ENCODE measurements at places on chromosomes 5 and 9. TPM values are rescaled to one million over a fixed set of nuclear protein-coding genes. Genes with fewer than 3 reads are reported as not detected.
A peak's percentile ranks its signal among the peaks of the same experiment; 100 is the strongest.

The GPRIN1 gene
- total RNA-seq = 5.3 TPM

The TAF11L9 gene
- not detected for total RNA-seq

The FAM151B gene
- total RNA-seq = 0.24 TPM

The MSMP gene
- not detected for total RNA-seq

The PIGO gene
- total RNA-seq = 20.9 TPM

The TENT4A gene
- 26.6 TPM for total RNA-seq

The LCN9 gene
- total RNA-seq = not detected

The ARID3C gene
- total RNA-seq = 0.17 TPM

The CAMK4 gene
- total RNA-seq = 33.3 TPM

The CYLC2 gene
- not detected for total RNA-seq

The S1PR3 gene
- total RNA-seq = 0.70 TPM

The GABRA6 gene
- total RNA-seq = not detected

The SPEF2 gene
- total RNA-seq = 10.6 TPM

The TTC23L gene
- total RNA-seq = 0.07 TPM

The DBH gene
- total RNA-seq = not detected

The CD14 gene
- total RNA-seq = 0.39 TPM

The PLPPR1 gene
- total RNA-seq = not detected

DNA sequence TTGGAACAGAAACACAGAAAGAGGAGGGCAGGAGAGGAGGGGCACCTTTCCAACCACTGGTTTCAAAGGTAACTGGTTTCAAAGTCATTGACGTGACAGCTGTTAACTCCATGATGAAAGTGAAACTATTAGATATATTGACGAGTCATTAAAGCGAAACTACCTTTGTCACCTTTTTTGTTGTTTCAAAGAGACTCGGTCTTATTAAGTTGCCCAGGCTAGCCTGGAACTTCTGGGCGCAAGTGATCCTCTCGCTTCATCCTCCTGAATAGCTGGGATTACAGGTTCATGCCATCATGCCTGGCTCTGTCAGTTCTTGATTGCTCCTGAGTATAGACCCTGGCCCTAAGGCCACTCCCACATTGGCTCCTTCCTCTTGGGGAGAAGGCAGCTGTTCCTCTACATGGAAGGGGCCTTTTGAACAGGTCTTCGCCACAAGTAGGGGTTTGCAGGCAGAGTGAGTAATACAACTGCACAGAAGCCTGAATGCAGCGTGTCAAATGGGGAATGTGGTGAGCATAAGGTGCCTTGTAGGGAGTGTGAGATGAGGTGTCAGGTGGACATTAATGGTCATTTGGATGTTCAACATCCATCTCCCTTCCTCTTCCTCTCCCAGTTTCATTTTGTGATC lies 3.4 kb upstream of the F12 start:
- H3K4me3 ChIP-seq = peak overlapping the region; percentile 55
- DNase-seq = peak; percentile 64
- peak overlapping the region; percentile 82 for H3K27ac ChIP-seq
- H3K4me1 ChIP-seq = peaks cover 46% of the 10 kb centered on the region

DNA sequence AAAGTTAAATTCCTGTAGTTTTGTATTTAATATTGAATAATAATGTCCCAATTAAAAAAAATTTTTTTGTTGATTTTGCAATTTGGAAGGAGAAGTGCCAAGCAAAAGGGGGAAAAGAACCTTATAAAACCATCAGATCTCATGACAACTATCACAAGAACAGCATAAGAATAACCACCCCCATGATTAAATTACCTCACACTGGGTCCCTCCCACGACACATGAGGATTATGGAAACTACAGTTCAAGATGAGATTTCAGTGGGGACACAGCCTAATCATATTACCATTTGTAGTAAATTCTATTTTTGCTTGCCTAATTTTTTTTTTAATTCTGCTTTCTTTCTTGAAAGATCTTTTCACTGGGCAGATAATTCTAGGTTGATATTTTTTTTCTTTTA lies 33.4 kb upstream of the FCHO2 start:
- H3K27ac ChIP-seq = no peak overlapping the region
- H3K36me3 ChIP-seq = no peaks in the 10 kb centered on the region
- H3K4me1 ChIP-seq = no peaks in the 10 kb centered on the region
- no peak for DNase-seq
- H3K27me3 ChIP-seq = peaks cover 3% of the 10 kb centered on the region

DNA sequence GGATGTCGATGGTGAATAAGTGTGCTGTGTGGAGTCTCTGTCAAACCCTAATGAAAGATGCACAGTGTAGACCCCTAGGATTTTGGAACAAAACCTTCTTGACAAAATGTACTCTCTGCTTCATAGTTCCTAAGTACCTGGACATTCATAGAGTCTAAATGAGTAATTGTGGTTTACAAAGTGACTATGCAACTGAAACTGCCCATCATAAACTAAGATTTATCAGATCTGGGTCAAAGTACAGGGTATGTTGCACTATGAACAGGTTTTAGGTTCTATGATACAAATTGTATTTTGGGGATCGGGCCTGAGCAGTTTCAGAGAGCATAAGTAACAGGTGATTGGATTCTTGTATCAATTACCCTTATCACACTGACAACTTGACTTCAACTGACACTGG lies 79.4 kb downstream of the LURAP1L start:
- no peak for DNase-seq
- H3K4me1 ChIP-seq = no peaks in the 10 kb centered on the region
- H3K36me3 ChIP-seq = no peaks in the 10 kb centered on the region
- no peak overlapping the region for H3K27ac ChIP-seq
- H3K27me3 ChIP-seq = no peaks in the 10 kb centered on the region

- no peak overlapping the region for H3K27ac ChIP-seq
- H3K4me1 ChIP-seq = peaks cover 15% of the 10 kb centered on the region
- H3K27me3 ChIP-seq = peaks cover 2% of the 10 kb centered on the region
- H3K4me3 ChIP-seq = no peak overlapping the region
- no peak for DNase-seq
- H3K36me3 ChIP-seq = no peaks in the 10 kb centered on the region
Observed at GRCh38 chr9:97714435-97714834, 17.3 kb upstream of the XPA start.

GRCh38 chr9:16683326-16683725 lies 187.1 kb downstream of the BNC2 start:
- no peaks in the 10 kb centered on the region for H3K36me3 ChIP-seq
- no peak overlapping the region for H3K27ac ChIP-seq
- no peaks in the 10 kb centered on the region for H3K27me3 ChIP-seq
- H3K4me3 ChIP-seq = no peak overlapping the region
- DNase-seq = no peak

GRCh38 chr9:116450378-116451139 lies 236.5 kb upstream of the TRIM32 start:
- H3K4me3 ChIP-seq = no peak overlapping the region
- H3K4me1 ChIP-seq = no peaks in the 10 kb centered on the region
- H3K27me3 ChIP-seq = no peaks in the 10 kb centered on the region
- DNase-seq = no peak
- H3K27ac ChIP-seq = no peak overlapping the region

DNA sequence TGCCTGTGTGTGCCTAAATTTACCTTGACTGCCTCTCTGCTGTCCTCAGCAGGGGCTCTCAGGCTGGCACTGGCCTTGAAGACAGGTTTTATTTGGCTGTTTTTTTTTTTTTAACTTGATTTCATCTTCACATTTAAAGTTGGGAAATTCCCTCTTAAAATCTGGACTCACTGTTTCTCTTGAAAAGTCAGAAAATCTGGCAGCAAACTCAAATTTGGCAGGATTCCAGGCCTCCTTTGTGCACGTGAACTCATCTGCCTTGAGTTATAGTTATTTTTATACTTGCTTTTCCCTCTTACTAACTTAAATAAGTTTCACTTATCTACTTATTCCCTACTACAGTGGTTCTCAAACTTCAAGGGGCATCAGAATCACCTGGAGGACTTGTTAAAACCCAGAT lies 118.4 kb upstream of the MAP3K1 start:
- H3K27me3 ChIP-seq = no peaks in the 10 kb centered on the region
- no peak overlapping the region for H3K27ac ChIP-seq
- DNase-seq = no peak
- peaks cover 75% of the 10 kb centered on the region for H3K4me1 ChIP-seq
- no peaks in the 10 kb centered on the region for H3K36me3 ChIP-seq

GRCh38 chr9:16345902-16346301 lies 524.6 kb downstream of the BNC2 start:
- DNase-seq = no peak
- H3K4me3 ChIP-seq = no peak overlapping the region
- H3K4me1 ChIP-seq = no peaks in the 10 kb centered on the region
- no peak overlapping the region for H3K27ac ChIP-seq

DNA sequence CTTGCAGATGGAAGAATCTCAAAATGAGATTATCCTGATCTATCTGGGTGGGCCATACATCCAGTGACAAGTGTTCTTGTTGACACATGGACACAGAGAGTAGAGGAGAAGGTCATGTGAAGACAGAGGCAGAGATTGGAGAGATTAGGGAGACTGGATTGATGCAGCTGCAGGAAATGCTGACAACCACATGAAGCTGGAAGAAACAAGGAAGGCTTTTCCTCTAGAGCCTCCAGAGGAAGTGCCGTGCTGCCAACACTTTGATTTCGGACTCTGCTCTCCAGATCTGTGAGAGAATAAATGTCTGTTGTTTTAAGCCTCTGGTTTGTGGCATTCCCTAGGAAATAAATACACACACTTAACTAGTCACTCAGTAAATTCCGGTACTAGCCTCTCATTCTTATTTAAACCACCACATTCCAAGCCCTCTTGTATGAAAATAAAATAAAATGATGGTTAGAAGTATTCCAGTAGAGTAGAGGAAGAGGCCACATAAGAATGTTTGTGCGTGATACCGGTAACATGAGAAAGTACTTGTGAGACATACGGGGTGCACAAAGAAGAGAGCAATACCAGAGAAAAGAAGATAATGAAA lies 110.9 kb upstream of the DMAC1 start:
- DNase-seq = no peak
- H3K36me3 ChIP-seq = no peaks in the 10 kb centered on the region
- H3K4me1 ChIP-seq = peaks cover 8% of the 10 kb centered on the region
- no peaks in the 10 kb centered on the region for H3K27me3 ChIP-seq

DNA sequence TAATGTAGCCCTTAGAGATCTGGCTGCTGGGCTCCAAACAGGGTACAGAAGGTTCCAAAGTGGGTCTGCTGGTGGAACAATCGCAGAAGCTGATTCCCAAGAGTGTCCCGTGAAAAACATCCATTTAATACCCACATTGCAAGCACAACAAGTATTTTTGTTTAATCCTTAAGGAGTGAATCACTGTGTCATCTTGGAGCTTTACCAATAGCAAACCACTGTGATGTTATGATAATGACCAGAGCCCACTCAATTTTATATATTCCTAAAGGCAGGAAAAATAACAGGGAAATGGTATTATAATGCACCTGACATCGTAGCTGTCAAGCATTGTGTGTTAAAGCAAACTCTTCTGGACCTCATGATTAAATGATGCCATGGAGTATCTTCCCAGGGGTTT lies 291.9 kb downstream of the FBXL7 start:
- no peak for DNase-seq
- no peak overlapping the region for H3K27ac ChIP-seq
- H3K4me3 ChIP-seq = no peak overlapping the region
- H3K27me3 ChIP-seq = no peaks in the 10 kb centered on the region
- H3K4me1 ChIP-seq = no peaks in the 10 kb centered on the region
- no peaks in the 10 kb centered on the region for H3K36me3 ChIP-seq

- no peaks in the 10 kb centered on the region for H3K36me3 ChIP-seq
- H3K4me3 ChIP-seq = no peak overlapping the region
- no peak for DNase-seq
- H3K27ac ChIP-seq = no peak overlapping the region
Observed at GRCh38 chr9:135184181-135185053, 96.9 kb downstream of the OLFM1 start.

- DNase-seq = no peak
- H3K4me1 ChIP-seq = no peaks in the 10 kb centered on the region
- H3K4me3 ChIP-seq = no peak overlapping the region
- H3K36me3 ChIP-seq = no peaks in the 10 kb centered on the region
- H3K27me3 ChIP-seq = peaks cover 1% of the 10 kb centered on the region
- H3K27ac ChIP-seq = no peak overlapping the region
Observed at GRCh38 chr5:179123491-179124272, 63.5 kb downstream of the ZNF354C start.

- H3K27me3 ChIP-seq = no peaks in the 10 kb centered on the region
- peak overlapping the region; percentile 98 for H3K4me3 ChIP-seq
- H3K36me3 ChIP-seq = peaks cover 34% of the 10 kb centered on the region
- DNase-seq = no peak
- H3K27ac ChIP-seq = peak overlapping the region; percentile 98
Observed at GRCh38 chr5:62306323-62306895, 403 bp downstream of the KIF2A start.

GRCh38 chr9:29769019-29769418 lies 2195.7 kb upstream of the C9orf72 start:
- DNase-seq = no peak
- no peak overlapping the region for H3K27ac ChIP-seq
- H3K4me1 ChIP-seq = no peaks in the 10 kb centered on the region
- H3K36me3 ChIP-seq = no peaks in the 10 kb centered on the region

GRCh38 chr5:154301726-154302125 lies 111.2 kb downstream of the GALNT10 start:
- H3K4me1 ChIP-seq = no peaks in the 10 kb centered on the region
- no peak overlapping the region for H3K4me3 ChIP-seq
- no peak for DNase-seq
- H3K27me3 ChIP-seq = no peaks in the 10 kb centered on the region
- H3K27ac ChIP-seq = no peak overlapping the region
- H3K36me3 ChIP-seq = peaks cover 67% of the 10 kb centered on the region

- H3K27me3 ChIP-seq = no peaks in the 10 kb centered on the region
- no peak overlapping the region for H3K27ac ChIP-seq
- H3K4me1 ChIP-seq = no peaks in the 10 kb centered on the region
- H3K36me3 ChIP-seq = peaks cover 1% of the 10 kb centered on the region
- DNase-seq = no peak
Observed at GRCh38 chr9:105039175-105039799, 111.3 kb upstream of the ABCA1 start.

GRCh38 chr5:6448622-6449464 lies at the start of gene UBE2QL1:
Gene UBE2QL1 (plus strand): TSS chr5:6448859. CDS start chr5:6448894, 35 bp downstream.
- H3K4me1 ChIP-seq = peaks cover 9% of the 10 kb centered on the region
- peak within 1 kb of the TSS; percentile 54 for H3K4me3 ChIP-seq
- peaks cover 46% of the 10 kb centered on the region for H3K27me3 ChIP-seq
- no peaks in the 10 kb centered on the region for H3K36me3 ChIP-seq

- H3K36me3 ChIP-seq = peaks cover 1% of the 10 kb centered on the region
- DNase-seq = no peak
- no peak overlapping the region for H3K4me3 ChIP-seq
- peaks cover 16% of the 10 kb centered on the region for H3K4me1 ChIP-seq
- no peaks in the 10 kb centered on the region for H3K27me3 ChIP-seq
Observed at GRCh38 chr9:92704528-92704927, 34.6 kb upstream of the IPPK start.

All from activated CD4-positive, alpha-beta memory T cell treated with anti-CD3 and anti-CD28 coated beads for 36 hours (primary cell).